NCI-H2029 treated with DMSO at 0.1 percent for 48 hours (cell line): ENCODE measurements at places on chromosomes 3 and 15.

DNA sequence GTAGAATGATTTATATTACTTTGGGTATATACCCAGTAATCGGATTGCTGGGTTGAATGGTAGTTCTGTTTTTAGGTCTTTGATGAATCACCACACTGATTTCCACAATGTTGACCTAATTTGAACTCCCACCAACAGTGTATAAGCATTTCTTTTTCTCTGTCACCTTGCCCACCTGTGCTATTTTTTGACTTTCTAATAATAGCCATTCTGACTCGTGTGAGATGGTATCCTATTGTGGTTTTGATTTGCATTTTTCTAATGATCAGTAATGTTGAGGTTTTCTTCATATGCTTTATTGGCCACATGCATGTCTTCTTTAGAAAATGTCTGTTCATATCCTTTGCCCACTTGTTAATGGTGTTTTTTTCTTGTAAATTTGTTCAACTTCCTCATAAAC, 340.8 kb downstream of the PLOD2 start:
- DNase-seq = no peak

GRCh38 chr3:178826435-178827123, 245.0 kb downstream of the ZMAT3 start:
- DNase-seq = no peak

DNA sequence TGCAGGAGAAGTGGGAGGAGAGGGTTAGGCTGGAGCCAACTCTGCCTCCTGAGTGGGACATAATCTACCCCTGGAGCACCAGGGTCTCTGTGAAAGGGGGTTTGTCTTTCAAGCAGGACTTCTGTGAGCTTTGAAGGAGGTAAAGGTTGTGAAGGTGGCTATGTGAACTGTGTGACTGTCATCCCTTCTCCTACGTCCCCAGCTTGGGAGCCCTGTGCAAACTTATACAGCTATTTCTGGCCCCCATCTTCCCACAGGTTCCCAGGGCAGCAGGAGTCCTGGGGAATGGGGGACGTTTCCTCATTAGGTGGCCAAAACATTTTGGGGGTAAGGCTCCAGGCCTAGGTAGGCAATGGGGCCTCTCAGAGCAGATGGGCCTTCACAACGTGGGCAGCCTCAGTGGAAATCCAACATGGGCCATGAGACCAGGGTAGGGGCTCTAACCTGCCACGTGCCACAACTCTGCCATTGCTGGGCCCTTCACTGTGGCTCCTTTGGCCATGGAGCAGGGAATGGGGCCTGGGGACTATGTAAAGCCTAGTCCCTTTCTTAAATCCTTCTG, 3.5 kb downstream of the VIPR1 start:
- no peak for DNase-seq

DNA sequence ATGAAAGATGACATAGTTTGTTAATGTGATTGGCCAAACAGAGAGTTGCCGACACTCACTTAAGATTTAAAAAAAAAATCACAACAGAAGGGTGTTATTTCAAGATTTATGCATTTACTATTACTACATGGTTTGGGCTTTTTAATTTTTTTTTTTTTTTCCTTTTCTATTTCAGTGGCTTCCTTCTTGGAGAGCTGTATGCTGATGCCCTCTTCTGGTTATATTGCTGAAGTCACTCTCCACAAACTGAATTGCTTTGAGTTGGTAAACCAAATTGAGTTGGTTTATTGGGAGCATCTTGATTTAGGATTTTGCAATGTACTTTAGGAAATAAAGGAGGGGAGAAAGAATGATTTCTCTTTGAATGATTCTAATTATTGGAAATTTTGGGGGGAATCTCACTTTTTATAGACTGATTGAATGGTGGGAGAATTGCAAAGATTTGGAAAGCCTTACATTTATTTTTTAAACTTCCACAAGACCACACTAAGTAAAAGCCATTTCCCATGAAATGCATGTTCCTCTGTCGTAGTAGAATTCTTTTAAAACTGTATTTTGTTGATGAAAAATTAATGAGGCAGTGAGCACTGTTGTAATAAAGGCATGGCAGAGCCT, 186.6 kb upstream of the FEZF2 start:
- DNase-seq = no peak

- DNase-seq = no peak
Observed at GRCh38 chr15:58705105-58705504, 44.4 kb downstream of the ADAM10 start.

DNA sequence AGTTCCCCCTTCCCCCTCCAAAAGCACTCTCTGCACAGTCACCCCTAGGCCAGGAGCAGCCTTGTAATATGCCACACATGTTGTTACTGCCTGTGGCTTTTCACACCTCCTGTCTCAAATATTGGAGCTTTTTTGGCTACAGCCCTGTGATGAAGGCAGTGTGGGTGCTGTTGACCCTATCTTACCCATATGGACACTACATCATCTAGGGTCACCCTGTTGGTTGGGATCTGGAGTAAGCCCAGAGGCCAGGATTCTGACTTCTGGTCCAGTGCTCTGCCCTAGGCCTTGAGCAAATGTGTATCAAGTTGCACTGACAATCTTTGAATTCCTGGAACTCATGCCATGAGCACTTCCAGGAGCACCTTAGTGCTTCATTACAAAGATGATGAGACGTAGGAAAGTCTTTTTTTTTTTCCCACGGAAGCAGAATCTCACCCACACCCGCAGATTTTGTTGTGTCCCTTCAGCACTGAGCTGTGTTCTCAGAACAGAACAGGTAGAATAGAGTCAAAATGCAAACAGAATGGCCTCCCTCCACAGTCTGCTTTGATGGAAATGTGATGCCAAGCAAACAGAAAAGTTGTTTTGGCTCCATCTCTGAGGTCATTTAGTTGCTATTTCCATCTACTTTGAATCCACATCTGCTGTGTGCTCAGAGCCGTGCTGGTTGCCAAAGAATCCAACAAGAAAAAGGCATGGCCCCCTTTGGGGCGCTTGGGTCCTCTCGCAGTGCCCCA, 49.6 kb downstream of the SMAD3 start:
- no peak for DNase-seq
